AG04450 (cell line): ENCODE measurements at places on chromosomes 11 and 22.
A peak's percentile ranks its signal among the peaks of the same experiment; 100 is the strongest.

- no peak for DNase-seq
Observed at GRCh38 chr11:71171576-71171975, 80.8 kb downstream of the SHANK2 start.

DNA sequence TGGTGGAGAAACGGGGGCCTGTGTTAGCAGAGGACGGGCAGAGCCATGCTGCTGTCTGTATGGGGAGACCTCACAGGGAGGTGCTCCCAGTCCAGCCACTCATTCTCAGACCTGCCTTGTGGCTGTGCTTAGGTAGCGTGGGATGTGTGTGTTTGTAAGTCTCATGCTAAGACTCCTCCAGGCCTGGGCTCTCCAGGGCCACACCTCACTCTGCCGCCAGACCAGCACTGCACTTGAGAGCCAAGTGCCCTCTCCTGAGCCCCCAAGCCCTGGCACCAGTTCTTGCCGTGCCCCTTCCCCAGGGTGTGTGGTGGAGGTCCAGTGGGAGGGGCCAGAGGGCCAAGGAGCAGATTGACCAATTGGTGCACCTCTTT lies 108.8 kb downstream of the BCR start:
- no peak for DNase-seq

DNA sequence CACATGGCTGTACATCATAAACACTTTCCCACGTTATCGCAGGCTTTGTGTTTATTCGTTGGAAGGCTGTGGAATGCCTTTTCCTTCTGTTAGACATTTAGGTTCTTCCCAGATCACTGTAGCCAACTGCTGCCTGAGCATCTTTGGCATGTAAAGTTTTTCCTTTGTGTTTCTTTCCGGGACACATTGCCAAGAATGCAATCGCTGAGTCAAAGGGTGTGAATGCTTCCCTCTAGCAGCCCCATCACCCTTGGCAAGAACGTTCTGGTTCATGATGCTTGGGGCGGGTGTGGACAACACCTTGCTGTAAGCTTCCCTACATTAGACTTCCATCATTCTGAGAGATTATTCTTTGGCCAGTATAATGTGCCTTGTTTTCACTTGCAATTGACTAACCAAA lies 136.2 kb downstream of the OSBP2 start:
- peak; percentile 80 for DNase-seq

- DNase-seq: no peak
Observed at GRCh38 chr11:64089027-64089360, 53.3 kb downstream of the FLRT1 start.

GRCh38 chr22:24819911-24820461 lies 14.0 kb downstream of the SGSM1 start:
- DNase-seq: no peak

- DNase-seq: peak; percentile 38
Observed at GRCh38 chr11:11798586-11799438, 43.0 kb upstream of the USP47 start.

DNA sequence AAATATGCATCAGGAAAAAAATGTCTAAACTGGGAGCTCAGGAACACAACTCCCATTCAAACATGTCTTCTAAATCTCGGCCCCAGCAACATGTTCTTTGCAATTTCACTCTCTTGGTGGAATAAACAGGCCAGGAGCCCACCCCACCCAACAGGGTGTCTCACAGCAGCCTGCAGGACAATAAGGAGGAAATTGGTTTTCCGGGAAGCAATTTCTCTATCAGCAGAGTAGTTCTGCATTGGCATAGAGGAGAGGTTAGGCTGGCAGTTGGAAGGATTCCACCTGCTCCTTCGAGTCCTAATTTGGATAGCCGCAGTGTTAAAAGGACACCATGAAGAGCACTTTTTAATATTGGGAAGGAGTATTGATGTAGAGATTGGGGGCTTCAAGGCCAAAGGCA lies 55.9 kb upstream of the BARX2 start:
- DNase-seq: no peak

- no peak for DNase-seq
Observed at GRCh38 chr22:42114721-42115120, 15.9 kb downstream of the CYP2D6 start.

DNA sequence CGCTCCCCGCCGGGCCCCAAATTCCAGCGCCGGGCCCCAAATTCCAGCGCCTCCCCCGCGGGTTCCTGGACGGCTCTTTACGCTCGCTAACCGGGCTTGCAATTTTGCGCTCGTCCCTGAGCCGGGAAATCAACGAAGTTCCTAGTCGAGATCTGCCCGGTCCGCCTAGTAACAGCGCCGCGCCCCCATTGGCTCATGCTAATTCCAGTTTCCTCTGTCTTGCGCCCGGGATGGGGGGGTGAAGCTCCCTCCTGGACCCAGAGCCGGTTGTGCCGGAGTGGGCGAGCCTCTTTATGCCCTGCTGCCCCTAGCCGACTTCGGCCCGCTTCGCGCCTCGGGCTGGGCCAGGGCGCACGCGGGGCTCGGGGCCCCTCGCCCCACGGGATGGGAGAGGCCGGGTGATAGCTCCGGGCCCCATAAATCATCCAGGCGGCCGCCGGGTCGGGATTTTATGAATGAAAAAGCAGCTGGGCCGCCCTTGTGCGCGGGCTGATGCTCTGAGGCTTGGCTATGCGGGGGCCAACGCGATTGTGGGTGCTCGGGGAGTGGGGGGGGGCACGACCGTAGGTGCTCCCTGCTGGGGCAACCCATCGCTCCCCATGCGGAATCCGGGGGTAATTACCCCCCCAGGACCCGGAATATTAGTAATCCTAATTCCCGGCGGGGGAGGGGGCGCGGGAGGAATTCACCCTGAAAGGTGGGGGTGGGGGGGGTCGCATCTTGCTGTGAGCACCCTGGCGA lies 1.8 kb upstream of the CCND1 start:
- peak; percentile 93 for DNase-seq

- no peak for DNase-seq
Observed at GRCh38 chr22:30575859-30576258, 1.4 kb upstream of the GAL3ST1 start.
